ENCODE measurements at places on chromosomes 13 and 19.
A peak's percentile ranks its signal among the peaks of the same experiment; 100 is the strongest.

DNA sequence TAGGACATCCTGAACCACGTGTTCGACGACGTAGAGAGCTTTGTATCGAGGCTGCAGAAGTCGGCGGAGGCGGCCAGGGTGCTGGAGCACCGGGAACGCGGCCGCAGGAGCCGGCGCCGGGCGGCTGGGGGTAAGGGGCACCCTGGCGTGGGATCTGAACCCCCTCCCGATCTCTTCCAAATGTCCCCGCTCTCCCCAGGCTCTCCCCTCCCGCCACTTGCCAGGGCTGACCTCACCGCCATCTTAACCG, 6.0 kb downstream of the EPS8L1 start:
- DNase-seq: peak; percentile 68

DNA sequence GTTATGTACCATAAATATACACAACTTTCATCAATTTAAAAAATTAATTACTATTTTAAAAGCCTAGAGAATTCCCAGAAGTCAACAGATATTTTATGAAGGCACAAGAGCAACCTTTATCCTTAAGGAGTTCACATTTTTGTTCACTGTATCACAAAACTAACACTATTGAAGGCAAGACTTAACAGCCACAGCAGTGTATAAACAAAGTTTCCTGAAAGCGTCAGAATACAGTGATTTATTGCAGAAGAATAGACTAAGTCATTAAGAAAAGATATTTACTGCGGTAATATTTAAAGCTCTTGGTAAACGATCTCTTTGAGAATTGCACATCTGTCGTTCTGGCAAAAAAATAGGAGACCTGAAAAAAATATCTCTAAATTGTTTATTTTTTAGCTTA, 419.3 kb upstream of the NBEA start:
- no peak for DNase-seq

- peak; percentile 74 for DNase-seq
These were observed 4.5 kb upstream of the IL12RB1 start for GRCh38 chr19:18091217-18091608.

GRCh38 chr13:112809332-112810315, 119.8 kb downstream of the ATP11A start:
- no peak for DNase-seq

DNA sequence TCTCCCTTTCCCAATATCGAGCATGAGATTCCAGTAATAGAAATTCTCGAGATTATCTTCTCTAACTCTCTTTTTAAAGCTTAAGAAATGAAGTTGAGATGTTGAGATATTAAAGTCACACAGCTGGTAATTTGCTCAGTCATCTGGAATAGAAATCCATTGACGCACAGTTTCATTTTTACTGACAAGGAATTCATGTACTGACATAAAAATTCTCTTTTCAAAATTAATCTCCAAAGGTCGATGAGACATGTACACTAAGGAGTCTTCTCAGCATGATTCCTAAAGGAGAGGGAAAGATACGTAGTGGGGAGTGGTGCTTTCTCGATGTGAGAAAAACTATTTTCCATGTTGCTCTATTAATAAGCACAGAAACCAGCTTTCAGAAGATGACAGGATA, 1639.5 kb upstream of the MIR17HG start:
- DNase-seq: no peak

GRCh38 chr19:39224910-39225309, 19.9 kb downstream of the IFNL3 start:
- no peak for DNase-seq

- DNase-seq: no peak
These were observed 138.6 kb downstream of the KCNRG start for GRCh38 chr13:50153876-50154275.

DNA sequence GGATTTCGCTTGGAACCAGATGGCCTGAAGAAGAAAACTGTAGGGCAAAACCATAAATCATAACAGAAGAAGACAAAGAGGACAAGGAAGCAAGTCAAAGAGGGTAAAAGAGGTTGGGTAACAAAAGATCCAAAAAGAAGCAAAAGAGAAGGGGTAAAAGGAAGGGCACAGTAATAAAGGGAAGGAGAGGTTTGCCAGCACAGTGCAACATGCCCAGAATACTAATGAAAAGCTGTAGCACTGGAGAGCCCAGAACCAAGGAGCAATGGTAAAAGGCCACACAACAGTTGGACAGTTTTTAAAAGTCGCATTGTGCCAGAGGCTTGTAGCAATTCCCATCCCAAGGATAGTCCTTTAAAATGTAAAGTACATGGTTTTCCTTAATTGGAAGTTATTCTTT, 506.6 kb downstream of the PCDH9 start:
- DNase-seq: no peak

- no peak for DNase-seq
These were observed 9.1 kb downstream of the UBE2L5 start for GRCh38 chr13:30431269-30431940.

- DNase-seq: no peak
These were observed 14.2 kb downstream of the PLEKHJ1 start for GRCh38 chr19:2221918-2222317.

GRCh38 chr13:62357887-62358645, 942.4 kb upstream of the PCDH20 start:
- DNase-seq: no peak

GRCh38 chr19:1248139-1248785, at the start of gene MIDN:
MIDN (plus strand) TSS chr19:1248583; CDS start chr19:1250297, 1,714 bp downstream.
- peak; percentile 91 for DNase-seq

DNA sequence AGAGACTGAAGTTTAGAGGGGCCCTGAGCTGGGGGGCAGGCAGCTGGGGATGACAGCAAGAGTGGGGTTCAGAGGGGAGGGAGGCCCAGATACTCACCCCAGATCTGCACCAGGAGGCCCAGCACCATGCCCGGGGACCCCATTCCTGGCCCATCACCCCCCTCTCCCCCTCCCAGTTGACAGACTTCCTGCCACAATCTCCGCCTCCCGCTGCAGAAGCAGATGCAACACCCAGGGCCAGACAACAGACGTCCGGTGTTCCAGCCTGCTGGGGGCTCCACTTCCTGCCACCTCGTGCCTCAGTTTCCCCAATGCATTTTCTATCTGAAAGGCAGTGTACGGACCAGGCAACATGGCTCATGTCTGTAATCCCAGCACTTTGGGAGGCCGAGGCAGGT, at the start of gene TMIGD2:
Gene TMIGD2, minus strand, starts transcription at position 147 of the 398 bp plus-strand sequence. Its CDS starts 4 bp downstream, at position 143.
- no peak for DNase-seq

DNA sequence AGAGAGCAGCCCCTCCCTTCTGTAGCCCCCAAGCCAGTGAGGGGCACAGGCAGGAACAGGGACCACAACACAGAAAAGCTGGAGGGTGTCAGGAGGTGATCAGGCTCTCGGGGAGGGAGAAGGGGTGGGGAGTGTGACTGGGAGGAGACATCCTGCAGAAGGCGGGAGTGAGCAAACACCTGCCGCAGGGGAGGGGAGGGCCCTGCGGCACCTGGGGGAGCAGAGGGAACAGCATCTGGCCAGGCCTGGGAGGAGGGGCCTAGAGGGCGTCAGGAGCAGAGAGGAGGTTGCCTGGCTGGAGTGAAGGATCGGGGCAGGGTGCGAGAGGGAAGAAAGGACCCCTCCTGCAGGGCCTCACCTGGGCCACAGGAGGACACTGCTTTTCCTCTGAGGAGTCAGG, 4.2 kb downstream of the KLK3 start:
- DNase-seq: no peak

GRCh38 chr19:3670796-3671679, 29.2 kb downstream of the PIP5K1C start:
- DNase-seq: peak; percentile 94

- DNase-seq: no peak
These were observed 44.8 kb downstream of the BRD4 start for GRCh38 chr19:15287496-15287895.

DNA sequence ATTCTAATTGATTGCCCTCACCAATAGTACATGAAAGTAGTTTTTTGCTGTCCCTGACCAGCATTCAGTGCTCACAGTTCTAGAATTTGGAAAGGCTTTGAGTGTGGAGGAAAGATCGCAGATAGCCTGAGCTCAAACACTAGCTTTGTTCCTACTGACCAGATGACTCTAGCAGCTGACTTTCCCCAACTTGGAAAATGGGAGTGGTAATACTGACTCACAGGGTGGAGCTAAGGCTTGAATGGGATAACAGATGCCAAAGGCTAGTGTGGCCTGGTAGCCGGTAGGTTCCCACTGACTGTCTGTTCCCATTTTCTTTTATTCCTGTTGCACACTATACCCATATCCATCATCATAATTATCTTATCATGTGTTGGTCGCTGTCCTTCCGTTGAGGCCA, 3.7 kb downstream of the ZSCAN22 start:
- no peak for DNase-seq

DNA sequence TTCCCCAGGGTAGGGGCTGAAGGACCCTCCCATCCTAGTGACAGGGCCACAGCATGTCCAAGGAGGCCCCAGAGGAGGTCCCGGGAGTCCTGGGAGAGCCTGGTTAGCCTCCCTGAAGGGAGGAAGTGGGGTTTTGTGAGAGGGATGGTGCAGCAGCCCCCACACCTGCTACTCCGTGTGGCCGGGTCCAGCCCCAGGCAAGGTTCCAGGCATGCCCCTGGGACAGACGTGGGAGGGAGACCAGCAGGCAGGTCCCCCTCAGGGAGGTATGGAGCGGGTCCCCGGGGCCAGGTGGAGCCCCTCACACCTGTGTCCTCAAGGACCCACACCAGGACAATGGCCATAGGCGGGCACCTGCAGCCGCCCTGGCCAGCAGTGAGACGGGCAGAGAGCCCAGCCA, 1.9 kb upstream of the F7 start:
- DNase-seq: peak; percentile 53

DNA sequence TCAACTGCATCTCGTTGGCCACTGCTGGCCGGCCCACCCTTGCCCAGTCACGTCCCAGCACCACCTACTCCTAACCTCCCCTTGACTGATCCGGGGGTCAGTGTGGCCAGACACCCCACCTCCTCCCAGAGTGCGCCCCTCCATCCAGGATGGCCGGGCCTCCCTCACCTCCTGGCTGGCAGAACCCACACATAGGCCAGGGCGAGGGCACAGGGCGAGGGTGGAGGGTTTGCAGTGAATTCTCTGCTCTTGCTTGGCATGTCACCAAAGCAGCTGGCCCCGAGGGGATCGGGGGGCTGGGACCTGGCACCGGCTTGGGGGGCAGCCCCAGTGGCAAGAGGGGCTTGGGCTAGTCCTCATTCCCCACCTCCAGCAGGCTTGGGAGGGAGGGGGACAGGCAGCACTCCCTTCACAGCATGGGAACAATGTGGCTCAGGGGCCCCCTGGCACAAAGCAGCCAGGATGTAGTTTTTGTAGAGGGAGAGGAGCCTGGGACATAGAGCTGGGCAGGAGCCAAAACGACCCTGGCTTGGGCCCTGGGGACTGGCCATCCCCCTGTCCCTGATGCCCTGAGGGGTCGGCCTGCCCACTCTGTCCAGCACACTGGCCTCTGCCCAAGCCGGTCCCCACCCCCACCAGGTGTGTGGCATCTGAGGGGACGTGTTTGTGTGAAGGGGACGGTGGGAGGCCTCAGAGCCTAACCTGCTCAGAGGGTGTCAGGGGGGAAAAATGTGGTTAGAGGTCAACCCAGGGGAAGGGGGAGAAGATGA, 28.5 kb upstream of the ASF1B start:
- DNase-seq: no peak

- no peak for DNase-seq
These were observed 43.0 kb upstream of the UBL3 start for GRCh38 chr13:29893438-29893837.

DNA sequence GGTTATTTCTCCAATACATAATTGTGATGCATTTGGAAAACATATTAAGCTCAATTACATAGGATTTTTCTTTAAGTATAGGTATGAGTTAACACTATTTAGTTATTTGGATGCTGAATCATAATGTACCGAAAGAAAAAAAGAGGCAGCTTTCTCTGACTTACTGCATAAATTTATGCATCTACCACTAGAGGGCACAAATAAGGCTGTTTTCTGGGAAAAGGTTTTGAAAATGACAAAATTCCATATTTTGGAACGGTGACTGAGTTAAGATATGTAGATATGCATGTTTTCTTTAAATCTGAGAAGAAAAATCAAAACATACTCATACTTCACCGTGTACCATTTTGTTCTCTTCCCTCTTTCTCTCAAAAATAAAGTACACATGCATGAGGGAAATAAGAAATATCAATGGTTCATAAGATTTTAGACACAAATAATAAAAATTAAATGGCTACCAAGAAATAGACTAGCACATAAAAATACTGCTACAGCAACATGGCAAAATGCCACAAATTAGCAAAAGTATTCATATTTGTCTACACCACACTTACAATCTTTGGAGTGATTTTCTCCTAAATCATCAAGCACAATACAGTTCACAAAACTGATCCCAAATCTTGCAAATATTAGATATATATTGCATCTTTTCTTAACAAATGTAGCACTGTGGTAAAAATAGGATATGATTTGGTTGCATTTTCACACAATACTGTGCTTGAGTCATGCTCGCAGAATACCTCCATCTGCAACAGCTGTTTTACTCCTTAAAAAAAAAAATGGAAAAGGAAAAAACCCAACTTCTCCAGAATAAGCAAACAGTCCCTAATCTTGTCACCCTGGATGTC, 260.0 kb downstream of the FGF14 start:
- no peak for DNase-seq

DNA sequence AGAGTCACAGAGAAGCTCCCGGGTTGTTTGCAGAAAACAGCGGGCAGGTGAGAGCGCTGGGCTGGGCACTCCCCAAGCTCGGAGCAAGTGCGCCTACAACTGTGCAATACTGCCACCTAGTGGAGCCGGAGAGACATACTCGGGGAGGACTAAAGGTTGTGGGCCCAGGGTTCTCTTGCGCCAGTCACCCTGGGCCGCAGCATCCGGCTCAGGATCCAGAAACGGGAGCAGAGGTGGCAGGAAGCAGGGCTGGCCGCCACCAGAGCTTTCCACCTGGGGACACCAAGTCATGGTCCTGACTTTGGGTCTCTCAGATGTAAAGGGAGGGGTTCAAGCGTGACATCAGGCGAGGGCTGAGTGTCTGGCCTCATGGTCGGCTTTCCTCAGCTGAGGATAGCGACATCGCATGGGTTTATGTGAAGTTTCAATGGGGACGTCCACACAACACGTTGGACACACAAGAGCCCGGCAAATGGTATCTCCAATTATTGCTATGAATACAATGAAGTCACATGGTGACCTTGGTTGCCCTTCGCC, 11.2 kb upstream of the KLK4 start:
- DNase-seq: peak; percentile 76

GRCh38 chr13:99087954-99088491, 110.2 kb upstream of the DOCK9 start:
- DNase-seq: no peak

- peak; percentile 74 for DNase-seq
These were observed 174.8 kb downstream of the KDM4B start for GRCh38 chr19:5143471-5144411.

- no peak for DNase-seq
These were observed 82.9 kb downstream of the PDS5B start for GRCh38 chr13:32669030-32669646.

GRCh38 chr19:46463516-46463915, 7.8 kb downstream of the PNMA8A start:
- no peak for DNase-seq
